ENCODE measurements at places on chromosomes 13 and 19.

DNA sequence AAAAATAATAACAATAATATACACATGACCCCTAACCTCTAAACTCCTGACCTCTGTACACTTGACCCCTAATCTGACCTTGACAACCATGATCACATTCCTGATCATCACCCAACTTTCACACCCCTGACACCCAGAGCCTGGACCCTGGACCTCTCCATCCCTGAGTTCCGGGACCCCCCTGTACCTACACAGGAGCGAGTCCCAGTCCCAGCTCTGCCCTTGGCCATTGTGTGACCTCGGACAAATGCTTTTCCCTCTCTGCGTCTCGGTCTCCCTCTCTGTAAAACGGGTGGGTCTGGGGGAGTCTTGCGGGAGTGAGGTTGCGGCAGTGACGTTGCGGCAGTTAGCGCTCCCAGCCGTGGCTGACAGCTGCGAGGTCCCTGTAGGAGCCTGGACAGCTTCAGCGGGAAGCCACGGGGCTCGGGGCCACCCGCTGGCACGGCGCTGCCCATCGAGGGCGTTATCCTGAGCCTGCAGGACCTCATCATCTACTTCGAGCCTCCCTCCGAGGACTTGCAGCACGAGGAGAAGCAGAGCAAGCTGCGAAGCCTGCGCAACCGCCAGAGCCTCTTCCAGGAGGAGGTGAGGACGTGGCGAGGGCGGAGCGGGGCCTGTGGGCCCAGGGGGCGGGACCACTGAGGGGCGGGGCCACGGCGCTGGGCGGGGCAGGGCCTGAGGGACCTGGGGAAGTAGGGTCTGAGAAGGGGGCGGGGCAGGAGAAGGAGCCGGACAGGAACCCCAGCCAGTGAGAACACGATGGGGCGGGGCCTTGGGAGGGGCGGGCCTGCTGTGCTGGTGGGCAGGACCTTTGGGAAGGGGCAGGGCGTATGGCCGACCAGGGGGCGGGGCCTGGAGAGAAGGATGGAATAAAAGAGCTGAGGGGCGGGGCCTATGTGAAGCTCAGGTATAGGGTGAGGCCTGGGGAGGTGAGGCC is 19.2 kb downstream of the RYR1 start:
- DNase-seq, result no peak

- DNase-seq, result no peak
These were observed 16.5 kb downstream of the DGKH start for GRCh38 chr13:42064966-42065365.

DNA sequence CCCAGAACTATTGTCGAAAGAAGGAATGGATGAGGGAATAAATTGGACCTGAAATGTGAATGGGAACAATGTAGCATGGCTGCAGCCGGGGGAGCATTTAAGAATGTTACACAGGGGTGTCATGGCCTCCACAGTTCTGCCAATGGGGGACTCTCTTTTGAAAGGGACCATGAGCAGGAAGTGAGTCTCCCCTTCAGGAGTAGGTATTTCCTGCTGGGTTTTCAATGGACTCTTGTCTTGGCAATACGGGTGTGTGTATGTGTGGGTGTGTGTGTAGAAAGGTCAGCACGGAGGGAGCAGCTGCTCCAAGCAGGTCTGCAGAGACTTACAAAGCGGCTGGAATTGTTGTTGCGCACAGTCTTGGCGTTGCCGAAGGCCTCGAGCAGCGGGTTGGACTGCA is 24.4 kb downstream of the MYO1F start:
- no peak for DNase-seq

GRCh38 chr13:112532837-112533745 is 54.9 kb downstream of the TUBGCP3 start:
- no peak for DNase-seq

- DNase-seq, result no peak
These were observed 57.9 kb downstream of the ELF1 start for GRCh38 chr13:40961214-40961613.

DNA sequence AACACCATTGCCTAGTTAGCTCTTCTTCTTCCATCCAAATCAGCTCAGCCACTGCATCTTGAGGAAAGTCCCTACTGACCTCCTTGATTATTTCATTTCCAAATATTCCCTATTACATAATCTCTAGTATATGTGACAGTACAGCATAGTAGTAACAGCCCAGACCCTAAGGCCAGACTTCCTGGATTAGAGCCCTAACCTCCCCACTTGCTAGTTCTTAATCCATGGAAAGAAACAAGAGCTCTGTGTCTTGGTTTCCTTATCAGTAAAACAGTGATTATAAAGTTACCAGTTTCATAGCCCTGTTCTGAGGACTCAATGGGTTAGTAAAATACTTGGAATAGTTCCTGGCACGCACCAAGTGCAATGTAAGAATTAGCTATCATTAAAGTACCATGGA is 153.0 kb downstream of the RAP2A start:
- DNase-seq, result no peak
